ENCODE measurements at places on chromosomes 6 and 20.

GRCh38 chr20:10427060-10427692 lies 6.8 kb downstream of the MKKS start:
- no peak for DNase-seq

DNA sequence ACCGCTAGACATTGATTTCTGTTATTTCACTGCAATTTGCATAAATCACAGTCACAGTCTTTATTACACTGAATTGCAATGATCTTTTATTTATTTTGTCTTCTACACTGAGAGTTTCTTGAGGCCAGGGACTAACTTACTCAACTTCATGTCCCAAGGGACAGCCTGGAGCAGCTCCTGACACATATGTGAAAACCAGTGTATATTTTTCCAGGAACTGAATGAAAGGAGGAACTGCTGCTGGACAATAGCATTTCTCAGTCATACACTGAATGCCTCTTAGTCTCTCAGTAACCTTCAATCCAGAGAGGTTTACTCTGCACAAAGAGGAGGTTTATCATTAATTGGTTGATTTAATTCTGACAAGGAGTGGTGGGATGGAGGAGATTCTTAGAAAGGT lies 5.9 kb downstream of the F13A1 start:
- DNase-seq = no peak

DNA sequence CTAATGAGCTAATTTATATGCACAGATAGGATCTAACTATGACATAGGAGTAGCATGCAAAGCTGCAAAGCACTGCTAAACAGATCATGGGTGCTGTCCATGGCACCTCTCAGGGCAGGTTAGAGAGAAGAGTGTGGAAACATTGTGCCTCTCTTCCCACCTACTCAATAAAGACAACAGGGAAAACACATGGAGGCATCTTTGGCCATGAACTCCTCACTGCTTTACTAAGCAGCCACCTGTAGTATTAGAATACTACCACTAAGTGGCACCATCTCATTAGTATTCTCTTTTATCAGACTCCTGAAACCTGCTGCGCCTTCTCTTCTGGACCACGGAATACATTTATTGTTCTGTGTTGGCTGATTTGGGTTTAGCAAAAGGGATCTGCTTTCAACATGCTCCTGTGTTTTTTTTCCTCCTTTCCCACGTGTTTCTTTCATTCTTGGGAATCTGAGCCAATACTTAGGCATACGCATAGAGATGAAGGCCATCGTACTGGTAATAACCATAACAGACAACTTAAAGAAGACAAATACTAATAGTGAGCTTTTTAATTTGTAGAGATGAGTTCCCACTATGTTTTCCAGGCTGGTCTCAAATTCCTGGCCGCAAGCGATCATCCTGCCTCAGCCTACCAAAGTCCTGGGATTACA lies 9.4 kb upstream of the HDDC2 start:
- no peak for DNase-seq

GRCh38 chr6:7136859-7137334 lies 29.1 kb downstream of the RREB1 start:
- DNase-seq = no peak

- DNase-seq = no peak
Measured at GRCh38 chr20:57567471-57568079, 6.7 kb downstream of the PCK1 start.

GRCh38 chr6:95973976-95974375 lies 41.8 kb upstream of the FUT9 start:
- DNase-seq = no peak

DNA sequence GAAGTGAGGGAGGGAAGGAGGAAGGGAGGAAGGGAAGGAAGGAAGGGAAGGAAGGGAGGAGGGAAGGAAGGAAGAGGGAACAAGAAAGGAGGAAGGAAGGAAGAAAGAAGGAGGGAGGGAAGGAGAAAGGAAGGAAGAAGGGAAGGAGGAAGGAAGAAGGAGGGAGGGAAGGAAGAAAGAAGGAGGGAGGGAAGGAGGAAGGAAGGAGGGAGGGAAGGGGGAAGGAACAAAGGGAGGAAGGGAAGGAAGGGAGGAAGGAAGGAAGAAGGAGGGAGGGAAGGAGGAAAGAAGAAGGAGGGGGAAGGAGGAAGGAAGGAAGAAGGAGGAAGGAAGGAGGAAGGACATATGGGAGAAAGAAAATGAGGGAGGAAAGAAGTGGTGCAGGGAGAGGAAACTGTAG lies 184.7 kb upstream of the PMEPA1 start:
- DNase-seq = no peak

DNA sequence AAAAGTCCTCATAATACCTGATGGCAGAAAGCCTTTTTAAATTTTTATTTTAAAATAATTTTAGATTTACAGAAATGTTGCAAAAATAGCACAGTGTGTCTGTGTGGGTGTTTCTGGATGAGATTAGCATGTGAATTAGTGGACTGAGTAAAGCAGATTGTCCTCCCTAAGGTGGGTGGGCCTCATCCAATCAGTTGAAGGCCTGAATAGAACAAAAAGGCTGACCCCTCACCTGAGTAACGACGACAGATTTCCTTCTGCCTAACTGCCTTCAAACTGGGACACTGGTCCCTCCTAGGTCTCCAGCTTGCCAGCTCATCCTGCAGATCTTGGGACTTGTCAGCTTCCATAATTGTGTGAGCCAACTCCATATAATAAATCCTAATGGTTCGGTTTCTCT lies 54.2 kb downstream of the FAXC start:
- DNase-seq = no peak

DNA sequence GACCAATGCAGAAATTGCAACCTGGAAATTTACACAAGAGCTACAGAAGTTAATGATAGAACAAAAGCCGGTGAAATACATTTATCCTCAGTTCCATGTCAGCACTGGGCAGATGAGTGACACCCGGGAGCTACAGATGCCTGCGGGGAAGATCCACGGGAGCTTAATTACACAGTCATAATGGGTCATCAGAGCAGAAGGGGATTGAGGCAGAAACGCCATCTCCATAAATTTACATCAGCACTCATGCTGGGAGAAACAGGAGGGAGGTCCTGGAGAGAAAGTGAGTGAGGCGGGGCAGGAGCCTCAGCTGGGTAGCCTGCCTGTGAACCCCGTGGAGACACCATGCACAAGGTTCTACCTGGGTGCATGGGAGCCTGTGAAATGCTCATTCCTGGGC lies 37.6 kb upstream of the CST7 start:
- no peak for DNase-seq

- DNase-seq = no peak
Measured at GRCh38 chr20:62080249-62080990, 14.7 kb upstream of the TAF4 start.

- no peak for DNase-seq
Measured at GRCh38 chr20:44151621-44152416, 35.2 kb downstream of the JPH2 start.

DNA sequence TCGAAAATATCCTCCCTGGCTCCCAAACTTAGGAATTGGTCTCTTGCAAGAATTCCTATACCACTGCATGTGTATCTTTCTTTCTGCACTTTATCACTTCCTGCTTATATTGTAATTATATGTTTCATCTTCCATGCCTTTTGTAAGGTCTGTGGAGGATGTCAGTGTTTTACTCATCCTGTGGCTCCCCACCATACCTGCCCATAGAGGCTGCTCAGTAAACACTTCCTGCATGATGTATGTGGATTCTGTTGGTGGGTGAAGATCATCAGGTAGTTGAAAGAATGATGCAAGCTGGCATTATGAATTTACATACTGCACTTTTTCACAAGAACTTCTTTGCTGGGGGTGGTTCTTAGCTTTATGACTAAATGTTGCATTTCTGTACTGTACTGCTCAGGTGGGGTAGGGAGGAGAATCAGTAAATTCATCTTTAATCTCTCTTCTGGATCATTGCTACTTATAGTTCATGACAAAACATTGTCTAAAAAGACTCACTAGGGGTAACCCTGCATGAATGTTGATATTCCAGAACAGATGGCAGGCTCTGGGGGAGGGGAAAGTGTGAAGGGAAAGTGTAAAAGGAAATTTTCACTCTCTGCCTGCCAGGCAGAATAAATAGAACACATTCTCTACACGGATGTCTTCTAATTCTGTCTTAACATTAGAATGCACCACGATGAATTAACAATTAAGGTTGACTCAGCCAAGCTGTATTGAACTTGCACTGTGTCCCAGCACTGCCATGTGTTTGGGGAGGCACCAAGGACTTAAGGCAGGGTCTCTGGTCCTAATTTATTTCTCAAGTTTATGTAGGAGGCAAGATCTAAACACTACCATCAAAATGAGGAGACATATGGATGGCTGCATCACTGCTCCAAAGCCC lies 36.0 kb upstream of the KLHL31 start:
- DNase-seq = no peak

Measured in stimulated activated CD4-positive, alpha-beta T cell treated with anti-CD3 and anti-CD28 coated beads, Interleukin-4, amount 100 ng/mL, for 48 hours (primary cell).